ENCODE measurements at places on chromosomes 2 and 18. TPM values are rescaled to one million over a fixed set of nuclear protein-coding genes. Genes with fewer than 3 reads are reported as not detected.

SRD5A2 gene
- total RNA-seq, result not detected

SMAD2 gene
- total RNA-seq, result 68.1 TPM

MEP1B gene
- total RNA-seq, result not detected

MEMO1 gene
- 43.8 TPM for total RNA-seq

SH2D6 gene
- total RNA-seq, result 0.24 TPM

AMER3 gene
- not detected for total RNA-seq

Measured in Right ventricle myocardium superior (tissue), 1 donor.